H9 (cell line): ENCODE measurements at places on chromosomes 2 and 18. TPM values are rescaled to one million over a fixed set of nuclear protein-coding genes. Genes with fewer than 3 reads are reported as not detected.

DNA sequence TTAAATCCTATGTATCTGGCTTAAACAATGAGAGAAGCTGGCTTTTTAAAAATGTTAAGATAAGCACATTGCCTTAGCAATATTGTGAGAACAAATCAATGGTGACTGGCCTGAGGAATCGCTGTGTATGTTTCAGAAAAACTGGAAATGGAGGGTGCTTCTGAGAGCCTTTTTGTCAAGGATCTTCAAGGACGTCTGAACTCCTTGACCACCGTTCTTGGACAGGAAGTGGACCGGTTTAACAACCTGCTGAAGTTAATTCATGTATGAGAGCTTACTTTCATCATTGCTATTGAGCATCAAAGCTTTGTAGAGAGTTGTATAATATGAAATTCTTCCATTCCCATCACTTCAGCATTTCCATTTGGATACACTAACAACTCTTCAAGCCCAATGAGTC lies 72.6 kb downstream of the TRABD2A start:
- no peak for DNase-seq

GRCh38 chr18:56505293-56505692 lies 133.1 kb downstream of the TXNL1 start:
- no peak for DNase-seq

The STEAP3 gene
- total RNA-seq: 15.4 and 15.9 TPM in 2 replicates

The TMBIM1 gene
- 17.4 and 20.1 TPM in 2 replicates for total RNA-seq

The TGFBRAP1 gene
- total RNA-seq: 22.8 and 23.6 TPM in 2 replicates

- DNase-seq: no peak
Measured at GRCh38 chr2:62661263-62661635, 44.3 kb upstream of the EHBP1 start.

DNA sequence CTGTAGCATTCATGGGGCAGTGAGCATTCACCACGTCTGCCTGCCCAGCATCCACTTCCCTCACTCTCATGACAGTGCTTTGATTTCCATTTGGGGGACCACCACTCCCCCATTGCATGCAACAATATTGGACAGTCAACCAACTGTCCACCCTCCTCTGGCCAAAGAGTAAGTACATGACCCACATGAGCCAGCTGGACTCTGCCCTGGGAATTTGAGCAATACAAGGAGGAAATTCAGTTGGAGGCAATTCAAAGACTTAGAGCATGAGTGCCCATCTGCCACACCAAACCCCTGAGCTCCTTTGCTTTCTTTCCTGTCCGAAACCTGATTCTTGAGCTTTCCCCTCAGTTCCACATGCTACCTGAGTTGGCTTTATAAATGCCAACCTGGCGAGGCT lies 41.7 kb upstream of the PNO1 start:
- no peak for DNase-seq

GRCh38 chr2:64846177-64846576 lies 143.0 kb upstream of the SLC1A4 start:
- no peak for DNase-seq

- DNase-seq: no peak
Measured at GRCh38 chr2:96890726-96891385, 21.0 kb upstream of the SEMA4C start.

The STON1 gene
- total RNA-seq: 4.9 and 5.5 TPM in 2 replicates

- peak; percentile 65 for DNase-seq
Measured at GRCh38 chr18:55439056-55439455, 148.9 kb downstream of the TCF4 start.

DNA sequence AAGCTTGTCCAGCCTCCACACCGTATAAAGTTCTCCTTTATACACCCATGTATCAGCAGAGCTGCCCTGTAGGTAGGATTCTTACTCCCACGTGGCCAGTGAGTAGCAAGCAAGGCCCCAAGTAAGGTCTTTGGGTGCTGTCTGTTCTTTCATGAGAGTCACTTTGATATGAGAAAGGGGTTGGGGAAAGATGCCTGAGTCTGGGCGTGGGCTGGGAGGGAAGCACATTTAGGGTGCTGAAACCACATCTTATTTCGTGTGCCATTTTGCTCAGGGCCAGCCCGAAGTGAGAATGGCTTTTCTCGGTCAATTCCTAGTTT lies 436 bp upstream of the ITPRIPL1 start:
- no peak for DNase-seq

The TMEM131 gene
- total RNA-seq: 20.9 and 22.3 TPM in 2 replicates

DNA sequence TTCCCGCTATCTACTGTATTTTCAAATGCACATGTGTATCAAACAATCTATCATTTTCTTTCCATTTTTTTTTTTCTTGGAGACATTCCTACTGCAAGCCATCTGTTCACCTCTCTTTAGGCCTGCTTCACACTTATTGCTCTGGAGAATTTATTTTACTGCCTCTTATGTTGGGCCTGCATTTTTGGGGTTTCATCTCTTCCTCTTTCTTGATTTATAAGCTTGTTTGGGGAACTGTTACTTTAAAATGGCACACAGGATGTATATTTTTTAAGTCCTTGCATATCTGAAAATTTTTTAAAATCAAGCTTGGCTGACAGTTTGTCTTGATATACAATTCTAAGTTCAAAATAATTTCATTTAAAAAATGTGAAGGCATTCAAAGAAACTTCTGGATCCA lies 3.5 kb upstream of the RAB27B start:
- no peak for DNase-seq

DNA sequence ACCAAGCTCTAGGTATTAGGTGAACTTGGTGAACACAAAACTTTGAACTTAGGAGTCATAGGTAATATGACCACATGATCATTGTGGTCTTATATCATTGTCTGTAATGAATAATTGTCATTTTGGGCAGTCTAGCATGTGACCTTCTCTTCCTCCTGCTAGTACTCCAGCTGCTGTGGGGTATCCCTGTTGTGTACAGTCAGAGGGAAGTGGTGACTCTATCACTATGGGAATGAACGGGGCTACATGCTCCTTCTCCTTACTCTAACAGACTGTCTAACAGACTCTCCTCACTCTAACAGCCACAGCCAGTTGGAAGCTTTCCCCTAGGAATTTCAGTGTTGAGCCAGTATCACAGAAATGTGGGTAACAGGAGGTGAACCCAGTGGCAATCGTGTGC lies 68.2 kb upstream of the NEDD4L start:
- no peak for DNase-seq

DNA sequence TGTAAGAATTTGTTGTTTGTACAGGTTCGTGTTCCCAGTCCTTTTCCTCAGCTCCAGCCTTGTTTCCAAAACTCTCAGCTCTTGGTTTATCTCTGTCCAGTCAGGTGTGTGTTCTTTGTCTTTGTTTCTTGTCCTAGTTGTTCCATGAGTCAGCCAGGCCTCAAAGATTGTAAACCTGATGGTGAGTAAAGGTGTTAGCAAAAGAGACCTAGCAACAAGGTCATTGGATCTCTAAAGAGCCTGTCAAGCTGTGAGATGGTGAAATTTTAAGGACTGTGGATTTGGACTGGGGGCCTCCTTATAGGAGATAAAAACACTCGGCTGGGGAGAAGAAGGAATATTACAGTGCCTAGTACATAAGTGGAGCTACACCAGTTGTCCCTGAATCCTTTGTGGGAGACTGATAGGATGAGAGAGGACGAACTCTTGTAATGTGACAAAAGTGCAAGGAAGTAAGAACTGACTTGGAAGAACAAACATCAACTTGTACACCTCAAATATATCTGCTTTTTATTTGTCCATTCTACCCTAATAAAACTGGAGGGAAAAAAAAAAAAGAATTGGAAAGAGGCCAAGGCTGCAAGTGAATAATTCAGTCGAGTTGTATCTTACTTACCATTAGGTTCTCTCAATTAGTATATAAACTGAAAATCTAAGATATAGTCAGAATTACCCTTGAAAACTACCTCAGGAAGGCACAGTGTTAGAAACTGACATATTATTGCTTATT lies 37.2 kb downstream of the ITGA6 start:
- no peak for DNase-seq

- no peak for DNase-seq
Measured at GRCh38 chr2:46350029-46350689, 53.0 kb downstream of the EPAS1 start.

GRCh38 chr2:122261911-122262310 lies 506.5 kb downstream of the TSN start:
- DNase-seq: no peak

The MGAT4A gene
- 3.3 and 3.5 TPM in 2 replicates for total RNA-seq

GRCh38 chr2:39689876-39690275 lies 24.2 kb downstream of the TMEM178A start:
- DNase-seq: no peak

The SFTPB gene
- total RNA-seq: not detected in 2 replicates

The RAX gene
- 0.37 TPM in 1 of 2 replicates, not detected in the other for total RNA-seq

The SLC11A1 gene
- total RNA-seq: 0.04 and 0.11 TPM in 2 replicates

GRCh38 chr18:22210311-22210754 lies 40.9 kb downstream of the GATA6 start:
- no peak for DNase-seq

The CABYR gene
- total RNA-seq: 12.3 and 13.6 TPM in 2 replicates

The SATB2 gene
- total RNA-seq: 23.0 and 23.8 TPM in 2 replicates

DNA sequence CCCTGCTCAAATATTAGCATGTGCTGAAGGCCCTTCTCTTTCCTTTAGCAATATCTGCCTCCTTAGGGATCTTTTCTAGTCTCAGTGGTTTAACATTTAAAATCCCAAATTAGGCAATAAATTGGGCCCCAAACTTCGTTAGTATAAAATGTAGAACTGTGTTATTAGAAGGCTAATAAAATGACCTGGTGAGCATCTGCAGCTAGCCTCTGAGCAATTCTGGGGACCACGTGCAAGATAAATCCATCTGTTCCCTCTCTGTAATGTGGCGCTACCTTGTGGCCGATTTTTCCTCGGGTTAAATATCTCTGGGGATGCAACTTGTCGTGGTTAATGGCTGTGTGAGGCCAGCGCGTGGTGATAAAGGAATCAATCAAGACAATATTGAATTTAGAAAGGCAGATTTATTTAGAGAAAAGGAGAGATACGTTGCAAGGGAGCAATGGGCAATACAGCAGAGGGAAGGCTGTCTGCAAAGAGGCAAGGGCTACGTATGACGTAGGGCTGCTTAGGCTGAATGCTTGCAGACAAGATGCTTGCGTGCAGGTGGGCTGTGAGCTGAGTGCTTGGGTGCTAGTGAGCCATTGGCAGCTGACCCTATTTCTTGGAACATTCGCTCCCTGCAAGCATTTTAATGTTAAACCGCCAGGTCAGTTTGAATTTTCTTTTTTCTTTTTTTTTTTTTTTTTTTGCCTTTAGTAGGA lies 18.5 kb upstream of the IL36G start:
- DNase-seq: peak; percentile 53

The FTCDNL1 gene
- 0.81 and 2.0 TPM in 2 replicates for total RNA-seq

The SNED1 gene
- total RNA-seq: 1.8 and 2.5 TPM in 2 replicates

- no peak for DNase-seq
Measured at GRCh38 chr2:78734221-78734620, 291.3 kb upstream of the REG3G start.

The ASIC4 gene
- 0.37 and 0.42 TPM in 2 replicates for total RNA-seq

GRCh38 chr2:8296306-8296705 lies 385.6 kb upstream of the ID2 start:
- DNase-seq: no peak

DNA sequence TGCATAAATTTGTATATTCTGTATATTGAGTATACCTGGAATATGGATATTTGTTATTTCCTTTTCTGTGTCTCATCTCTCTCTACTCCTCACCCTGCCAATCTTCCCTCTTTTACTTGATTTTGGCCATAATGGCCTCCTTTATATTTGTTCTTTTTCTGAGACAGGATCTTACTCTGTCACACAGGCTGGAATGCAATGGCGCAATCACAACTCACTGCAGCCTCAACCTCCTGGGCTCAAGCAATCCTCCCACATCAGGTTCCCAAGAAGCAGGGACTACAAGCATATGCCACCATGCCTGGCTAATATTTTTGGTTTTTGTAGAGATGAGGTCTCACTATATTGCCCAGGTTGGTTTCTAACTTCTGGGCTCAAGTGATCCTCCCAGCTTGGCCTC lies 30.5 kb downstream of the PREPL start:
- DNase-seq: no peak

The EPAS1 gene
- 1.1 and 1.4 TPM in 2 replicates for total RNA-seq

DNA sequence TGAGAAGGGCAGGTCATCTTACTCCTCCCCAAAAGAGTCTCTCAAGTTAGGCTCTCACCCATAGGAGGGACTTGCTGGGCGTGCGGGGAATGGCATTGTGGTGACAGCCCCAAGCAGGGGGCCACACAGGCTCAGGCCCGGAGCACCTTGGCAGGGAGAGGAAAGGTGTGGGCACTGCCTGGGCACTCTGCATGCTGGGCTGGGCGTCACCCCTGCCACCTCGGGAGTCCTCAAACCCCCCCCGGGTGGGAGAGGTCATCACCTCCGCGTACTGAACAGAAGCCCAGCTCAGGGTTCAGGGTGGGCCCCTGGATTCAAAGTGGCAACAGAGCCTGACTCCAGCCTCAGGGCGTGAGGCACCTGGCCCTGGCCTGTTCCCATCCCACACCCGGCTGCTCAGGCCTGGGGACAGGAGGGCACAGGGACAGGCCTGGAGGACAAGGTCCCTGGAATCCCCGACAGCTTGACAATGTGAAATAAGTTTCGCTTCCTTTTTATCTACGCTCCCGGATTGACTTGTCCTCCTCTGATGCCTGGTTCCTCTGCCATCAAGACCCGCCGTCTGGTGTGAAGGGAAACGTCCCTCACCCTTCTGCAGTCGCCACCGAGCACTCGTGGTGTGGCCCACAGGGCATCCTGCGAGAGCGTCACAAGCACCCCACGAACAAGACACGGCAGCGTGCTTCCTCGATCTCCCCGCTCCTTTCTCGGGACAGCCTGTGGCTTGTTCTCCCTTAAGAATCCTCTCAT lies 97.8 kb downstream of the HDAC4 start:
- no peak for DNase-seq
